ENCODE measurements at places on chromosomes 4 and X.

- no peak for DNase-seq
Measured at GRCh38 chr4:108586778-108587177, 33.6 kb upstream of the RPL34 start.

- no peak for DNase-seq
Measured at GRCh38 chr4:16415751-16416150, 189.5 kb upstream of the TAPT1 start.

- DNase-seq, result no peak
Measured at GRCh38 chr4:57083090-57083489, 27.1 kb downstream of the IGFBP7 start.

DNA sequence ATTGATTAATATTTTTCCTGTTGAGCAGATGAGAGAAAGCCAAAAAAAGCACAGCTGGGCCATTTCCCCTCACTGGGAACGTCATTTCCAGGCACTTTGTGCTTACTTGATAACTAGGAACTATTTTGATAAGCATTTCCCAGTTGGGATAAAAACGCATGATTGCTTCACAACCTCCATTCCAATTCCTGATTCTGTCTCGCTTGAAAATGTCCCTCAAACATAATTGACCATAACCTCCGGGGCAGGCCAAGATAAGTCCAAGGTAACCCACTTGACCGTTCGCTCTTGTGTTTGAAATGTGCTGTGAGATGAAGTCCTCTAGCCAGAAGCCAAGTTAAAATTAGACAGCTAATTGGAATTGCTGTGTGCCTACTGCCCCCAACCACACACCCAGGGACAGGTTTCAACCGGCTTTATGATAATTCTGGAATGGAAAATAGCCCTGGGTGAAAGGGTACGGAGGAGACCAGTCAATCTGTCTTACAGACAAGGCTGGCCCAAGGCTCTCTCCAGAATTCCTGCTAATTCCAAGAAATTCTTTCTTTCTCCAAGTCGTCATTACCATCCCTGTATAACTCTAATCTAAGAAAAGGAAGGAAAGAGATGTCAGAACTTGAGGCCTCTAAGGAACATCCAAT is 137.1 kb downstream of the MID1 start:
- DNase-seq, result no peak

- DNase-seq, result no peak
Measured at GRCh38 chrX:129719931-129720530, 18.7 kb upstream of the XPNPEP2 start.

DNA sequence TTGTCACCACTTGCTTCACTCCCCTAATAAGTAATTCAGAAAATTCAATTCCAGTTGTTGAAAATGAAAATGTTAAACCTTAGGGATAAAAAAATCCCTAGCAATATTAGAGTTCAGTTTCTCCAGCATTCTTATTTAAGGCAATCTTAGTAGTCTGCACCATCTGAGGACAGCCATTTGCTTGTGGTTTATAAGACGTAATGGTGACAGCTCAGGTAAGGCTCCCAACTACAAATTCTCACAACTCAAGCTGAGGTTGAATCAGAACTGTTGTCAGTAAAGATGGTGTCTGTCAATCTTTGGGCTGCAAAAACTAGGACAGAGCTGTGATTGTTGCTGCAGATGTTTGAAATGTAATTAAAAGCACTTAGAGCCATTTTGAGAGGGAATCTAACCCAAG is 16.3 kb upstream of the ADGRA3 start:
- DNase-seq, result no peak

DNA sequence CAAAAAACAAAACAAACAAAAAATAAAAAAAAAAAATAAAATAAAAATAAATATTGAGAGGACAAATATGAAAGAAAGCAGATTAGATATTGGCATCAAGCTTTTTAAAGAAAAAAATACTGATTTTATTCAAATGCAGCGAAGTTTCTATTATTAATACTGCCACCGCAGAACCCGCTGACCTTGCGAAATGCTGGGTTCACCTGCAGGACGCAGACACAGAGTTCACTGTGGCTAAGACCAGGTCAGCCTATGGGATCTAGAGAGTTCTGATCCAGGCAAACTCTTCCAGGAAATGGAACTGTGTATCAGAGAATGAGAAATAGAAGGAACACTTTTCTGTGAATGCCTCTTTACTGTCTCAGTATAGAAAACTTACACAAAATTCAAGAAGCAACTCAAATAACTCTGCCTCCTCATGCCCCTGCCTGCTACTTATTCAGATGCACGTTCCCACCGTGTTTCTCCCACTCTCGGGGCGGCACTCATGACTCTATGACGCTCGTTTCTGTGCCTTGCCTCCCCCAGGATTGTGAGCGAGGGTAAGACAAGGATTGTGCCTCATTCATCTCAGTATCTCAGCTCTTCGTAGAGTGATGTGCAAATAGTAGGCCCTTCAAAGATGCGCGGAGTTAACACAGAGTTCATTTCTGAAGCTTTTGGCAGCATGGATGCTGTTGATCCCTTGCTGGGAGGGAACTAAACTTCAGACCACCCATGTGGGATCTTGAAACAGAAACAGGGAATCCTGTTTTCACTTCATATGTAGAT is 44.1 kb upstream of the TLR3 start:
- DNase-seq, result no peak

DNA sequence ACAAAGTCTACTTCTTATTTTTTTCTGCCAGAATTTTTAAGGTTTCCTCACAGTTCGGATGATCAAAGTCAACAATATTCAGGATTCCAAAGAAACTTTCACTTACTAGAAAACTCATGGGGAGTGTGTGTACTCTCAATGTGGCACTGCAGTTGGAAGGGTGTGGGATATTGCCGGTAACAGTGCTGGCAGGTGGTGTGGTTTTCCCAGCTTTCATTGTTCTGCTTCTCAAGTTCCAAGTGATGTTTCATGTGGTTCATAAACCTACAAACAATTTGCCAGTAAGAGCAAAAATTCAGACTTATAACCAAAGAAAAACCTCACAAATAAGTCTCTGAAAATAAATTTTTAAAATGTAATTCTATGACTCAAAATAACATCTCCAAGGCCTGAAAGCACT is 39.8 kb downstream of the ZNF280C start:
- no peak for DNase-seq
